ENCODE measurements at places on chromosomes 3 and 15.

DNA sequence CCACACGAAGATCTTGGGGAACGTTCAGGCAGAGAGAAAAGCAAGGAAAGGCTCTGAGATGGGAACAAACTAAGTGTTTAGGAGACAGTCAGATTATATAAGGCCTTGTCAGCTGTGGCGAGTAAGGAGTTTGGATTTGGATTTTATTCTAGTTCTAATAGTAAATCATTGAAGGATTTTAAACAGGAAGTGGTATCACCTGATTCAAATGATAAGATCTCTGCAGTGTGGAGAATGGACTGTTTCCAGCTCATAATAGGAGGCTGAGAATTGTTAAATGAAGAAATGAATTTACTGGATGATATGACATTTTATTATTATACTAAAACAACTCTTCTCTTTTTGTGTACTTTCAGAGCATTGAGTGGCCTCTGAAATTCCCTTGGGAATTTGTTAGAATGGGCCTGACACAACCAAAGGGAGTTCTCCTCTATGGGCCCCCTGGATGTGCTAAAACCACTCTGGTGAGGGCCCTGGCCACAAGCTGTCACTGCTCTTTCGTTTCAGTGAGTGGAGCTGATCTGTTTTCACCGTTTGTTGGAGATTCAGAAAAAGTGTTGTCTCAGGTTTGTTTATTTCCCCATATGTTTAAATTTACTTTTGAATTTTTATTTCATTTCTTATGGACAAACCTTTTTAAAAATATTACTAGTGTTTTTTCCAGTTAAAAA is 36.0 kb upstream of the GATM start:
- DNase-seq, result no peak

DNA sequence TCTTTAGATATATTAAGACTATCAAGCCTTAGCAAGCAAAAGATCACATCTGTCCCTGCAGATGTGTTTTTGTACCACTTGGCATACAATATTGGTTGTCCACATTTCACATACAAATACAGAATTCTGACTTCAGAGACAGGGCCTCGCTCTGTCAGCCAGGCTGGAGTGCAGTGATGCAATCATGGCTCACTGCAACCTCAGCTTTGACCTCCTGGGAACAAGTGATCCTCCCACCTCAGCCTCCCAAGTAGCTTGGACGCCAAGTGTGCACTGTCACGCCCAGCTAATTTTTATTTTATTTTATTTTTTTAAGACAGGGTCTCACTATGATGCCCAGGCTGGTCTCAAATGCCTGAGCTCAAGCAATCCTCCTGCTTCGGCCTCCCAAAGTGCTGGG is 53.0 kb upstream of the ACTL6A start:
- no peak for DNase-seq

- no peak for DNase-seq
Measured at GRCh38 chr3:10226293-10226692, 22.0 kb upstream of the TATDN2 start.

GRCh38 chr3:99747915-99748314 is 69.7 kb upstream of the CMSS1 start:
- DNase-seq, result no peak

DNA sequence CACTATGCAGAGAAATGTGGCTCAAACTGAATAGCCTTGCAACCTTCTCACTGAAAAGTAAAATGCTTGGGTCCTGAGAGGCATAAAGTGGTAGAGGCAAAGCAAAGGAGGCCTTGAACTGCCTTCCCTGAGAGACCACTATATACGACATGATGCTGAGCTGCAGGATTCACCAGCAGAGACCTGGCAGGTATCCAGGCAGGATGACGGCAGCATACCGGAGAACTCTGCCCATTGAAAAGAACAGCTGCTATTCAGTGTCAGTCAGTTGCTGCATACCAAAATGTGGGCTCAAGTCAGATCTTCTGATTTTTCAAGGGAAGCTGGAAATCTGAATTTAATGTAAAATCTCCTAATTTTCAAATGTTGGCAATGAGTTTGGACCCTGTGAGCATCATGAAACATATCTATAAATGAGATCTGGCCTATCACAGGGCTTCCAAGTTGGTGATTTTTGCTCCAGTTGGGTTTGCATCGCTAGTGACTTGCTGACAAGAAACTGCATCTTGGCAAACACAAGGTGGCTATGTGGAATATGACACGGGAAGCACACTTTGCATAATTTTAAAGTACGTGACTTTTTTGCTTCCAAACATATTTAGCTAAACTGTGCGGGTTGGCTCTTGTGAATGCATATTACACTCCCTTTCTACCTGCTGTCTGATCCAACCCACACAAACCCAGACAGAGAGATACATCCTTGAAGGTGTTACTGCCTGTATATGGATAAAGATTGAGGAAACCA is 529.0 kb downstream of the AGBL1 start:
- no peak for DNase-seq

DNA sequence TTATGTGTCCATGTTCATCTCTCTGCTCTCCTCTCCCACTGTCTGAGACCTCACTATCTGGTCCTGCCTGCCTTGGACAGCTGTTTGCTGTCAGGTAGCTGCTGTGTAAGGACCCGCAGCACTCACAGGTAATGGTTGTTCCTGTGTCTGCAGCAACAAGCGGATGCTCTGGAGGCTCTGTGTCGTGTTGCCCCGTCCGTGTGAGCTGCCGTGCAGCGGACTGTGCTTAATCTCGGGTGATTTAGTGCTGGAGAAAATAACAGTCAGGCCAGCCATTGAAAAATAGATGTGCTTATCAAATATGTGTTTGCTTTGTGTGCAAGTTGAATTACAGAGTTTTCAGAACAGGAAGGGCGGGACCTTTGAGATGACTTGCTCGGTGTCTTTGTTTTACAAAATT is 121.4 kb downstream of the GABRG3 start:
- DNase-seq, result no peak

DNA sequence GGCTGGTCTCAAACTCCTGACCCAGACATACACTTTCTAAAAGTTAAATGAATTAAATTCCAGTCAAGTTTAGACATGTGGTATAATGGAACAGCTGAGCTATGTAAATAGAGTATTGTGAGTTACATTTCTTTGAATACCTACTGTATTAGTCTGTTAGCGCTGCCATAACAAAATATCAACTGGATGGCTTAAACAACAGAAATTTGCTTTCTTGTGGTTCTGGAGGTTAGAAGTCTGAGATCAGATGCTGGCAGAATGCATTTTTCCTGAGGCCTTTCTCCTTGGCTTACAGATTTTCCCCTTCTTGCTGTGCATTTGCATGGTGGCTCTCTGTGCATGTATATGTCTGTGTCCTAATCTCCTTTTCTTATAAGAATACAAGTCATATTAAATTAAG is 101.5 kb upstream of the TGFBR2 start:
- DNase-seq, result no peak

DNA sequence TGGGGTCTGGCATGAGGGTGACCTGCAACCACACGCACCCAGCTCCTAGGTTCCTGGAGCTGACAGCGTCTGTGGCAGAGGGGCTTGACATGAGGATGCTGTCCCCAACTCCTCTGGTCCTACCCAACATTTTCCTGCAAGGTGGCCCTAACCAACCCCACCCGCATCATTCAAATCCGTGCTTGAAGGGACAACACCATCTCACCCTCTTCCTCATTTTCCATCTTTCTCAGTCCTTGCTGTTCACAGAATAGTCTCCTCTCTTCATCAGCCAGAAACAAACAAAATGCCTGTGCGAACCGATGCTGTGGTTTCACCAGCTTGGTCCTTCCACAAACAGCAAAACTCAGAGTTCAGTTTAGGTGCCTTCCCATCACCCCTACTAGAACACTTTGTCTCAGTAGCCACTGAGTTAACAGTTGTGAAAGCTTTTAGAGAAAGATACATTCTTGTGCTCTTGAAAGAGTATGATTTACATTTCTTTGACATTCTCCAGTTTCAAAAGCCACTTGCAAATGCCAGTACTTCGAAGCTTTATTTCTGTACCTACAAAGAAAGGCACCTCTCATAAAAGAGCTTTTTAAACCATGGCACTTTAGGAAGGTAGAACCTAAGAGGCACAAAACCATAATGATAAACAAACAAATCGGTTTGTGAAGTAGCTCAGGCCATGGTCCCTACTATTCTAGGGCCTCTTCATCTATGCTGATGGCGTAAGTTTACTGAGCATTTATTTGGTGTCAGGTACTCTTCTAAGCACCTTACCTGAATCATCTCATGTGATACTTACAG is 360.1 kb downstream of the SHQ1 start:
- DNase-seq, result no peak

DNA sequence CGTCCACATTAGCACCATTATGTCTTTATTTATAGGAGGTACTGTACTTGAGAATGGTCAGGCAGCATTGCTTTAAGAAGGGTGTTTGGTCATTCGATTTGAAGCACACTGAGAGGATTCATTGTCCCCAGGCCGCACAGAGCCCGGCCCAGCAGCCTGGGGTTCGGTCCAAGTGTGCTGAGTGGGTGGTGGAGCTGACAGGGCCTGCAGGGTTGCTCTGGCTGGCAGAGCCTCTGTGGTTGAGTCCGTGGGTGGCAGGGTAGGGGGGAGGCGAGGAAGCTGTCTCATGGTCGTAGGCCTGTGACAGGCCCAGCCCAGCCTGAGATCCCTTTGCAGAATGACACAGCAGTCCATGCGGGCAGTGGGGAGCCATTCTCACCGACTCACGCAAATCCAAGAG is 227.7 kb upstream of the TOPAZ1 start:
- no peak for DNase-seq

- peak; percentile 45 for DNase-seq
Measured at GRCh38 chr15:88878720-88879184, 16.6 kb downstream of the HAPLN3 start.

DNA sequence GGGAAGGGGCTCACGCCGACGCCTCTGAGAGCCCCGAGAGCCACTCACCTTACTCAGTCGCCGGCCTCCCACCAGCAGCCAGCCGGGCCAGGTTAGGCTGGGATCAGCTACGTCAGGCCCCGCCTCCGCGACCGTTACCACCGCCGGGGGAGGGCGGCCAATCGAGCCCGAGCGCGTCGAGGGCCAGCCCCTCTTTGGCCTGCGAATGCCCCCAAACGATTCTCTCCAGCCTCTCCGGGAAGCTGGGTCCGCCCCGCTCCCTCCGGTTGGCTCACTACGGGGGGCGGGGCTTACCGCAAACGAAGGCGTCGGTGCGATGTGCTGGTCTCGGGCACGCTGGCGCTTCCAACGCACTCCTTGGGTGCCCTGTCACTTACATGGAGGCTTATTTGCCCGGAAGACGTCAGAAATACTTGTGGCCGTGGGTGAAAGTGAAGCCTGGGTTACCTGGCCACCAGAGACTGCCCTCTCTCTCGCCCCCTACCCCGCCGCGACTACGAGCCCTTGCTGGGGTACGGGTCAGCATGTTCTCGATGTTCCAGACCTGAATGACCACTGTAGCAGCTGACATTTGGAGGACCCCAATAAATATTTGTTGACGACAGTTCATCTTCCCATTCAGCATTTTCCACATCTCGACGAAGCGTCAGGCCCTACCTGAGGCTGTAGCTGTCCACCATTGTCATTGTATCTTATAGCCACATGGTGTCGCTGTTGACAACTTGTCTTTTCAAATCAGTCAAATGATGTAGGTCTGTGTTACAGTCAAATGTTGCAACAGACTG is at the start of gene CEP70:
TSS of gene CEP70 (minus strand) at position 111 of the 785 bp plus-strand sequence. CDS start 21,333 bp downstream, outside the sequence.
- peak; percentile 88 for DNase-seq

DNA sequence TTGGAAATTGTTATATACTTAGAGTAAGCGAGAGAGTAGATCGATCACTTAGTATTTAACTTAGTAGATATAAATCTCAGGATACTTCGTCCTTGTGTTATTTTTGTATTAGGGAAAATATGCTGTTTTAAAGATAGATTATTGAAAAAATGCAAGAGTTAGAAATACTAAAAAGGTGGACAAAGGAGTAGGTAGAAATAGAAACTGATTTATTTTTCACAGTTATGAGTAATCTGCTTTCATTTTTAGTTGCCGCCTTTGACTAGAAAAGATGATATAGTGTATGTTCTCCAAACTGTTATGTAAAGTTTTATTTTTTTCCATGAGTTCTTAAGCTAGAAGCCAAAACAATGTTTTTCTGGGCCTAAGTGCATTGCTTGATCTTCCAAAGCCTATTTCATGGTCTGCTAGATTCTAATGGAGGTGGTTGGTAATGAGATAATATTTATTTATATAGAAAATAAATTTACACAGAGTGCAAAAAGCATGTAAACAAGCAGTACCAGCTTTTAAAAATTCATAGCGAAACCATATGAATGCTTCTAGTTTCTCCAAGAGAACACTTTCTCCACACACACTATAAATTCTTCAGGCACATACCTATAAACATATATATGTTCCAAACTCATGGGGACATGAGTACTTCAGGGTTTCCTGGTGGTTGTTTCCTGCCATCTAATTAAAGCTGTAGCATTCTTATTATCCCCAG is 61.1 kb downstream of the DIPK2A start:
- no peak for DNase-seq

DNA sequence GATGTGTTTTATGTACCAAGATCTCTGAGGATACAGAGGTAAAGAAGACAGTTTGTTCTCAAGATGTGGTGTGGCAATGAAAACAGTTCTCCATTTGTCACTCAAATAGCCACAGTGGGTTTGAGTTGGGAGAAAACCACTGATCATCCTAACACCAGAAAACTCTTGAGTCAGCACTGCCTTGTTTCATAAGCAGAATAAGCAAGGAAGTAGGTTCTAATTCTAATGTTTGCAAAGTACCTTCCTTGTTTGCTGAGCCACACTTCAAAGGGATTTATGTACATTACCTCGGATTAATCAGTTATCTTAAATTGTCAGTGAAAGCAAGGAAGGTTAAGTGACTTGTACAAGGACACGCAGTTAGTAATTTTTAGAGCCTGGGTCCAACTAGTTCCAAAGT is 107.8 kb upstream of the BOC start:
- no peak for DNase-seq

GRCh38 chr3:156795890-156796481 is 30.2 kb upstream of the LEKR1 start:
- no peak for DNase-seq
